ENCODE measurements at places on chromosomes 5 and 9. TPM values are rescaled to one million over a fixed set of nuclear protein-coding genes. Genes with fewer than 3 reads are reported as not detected.

SLC22A4 gene
- total RNA-seq = 1.3 TPM

PPP3R2 gene
- not detected for total RNA-seq

ZNF454 gene
- not detected for total RNA-seq

DNA sequence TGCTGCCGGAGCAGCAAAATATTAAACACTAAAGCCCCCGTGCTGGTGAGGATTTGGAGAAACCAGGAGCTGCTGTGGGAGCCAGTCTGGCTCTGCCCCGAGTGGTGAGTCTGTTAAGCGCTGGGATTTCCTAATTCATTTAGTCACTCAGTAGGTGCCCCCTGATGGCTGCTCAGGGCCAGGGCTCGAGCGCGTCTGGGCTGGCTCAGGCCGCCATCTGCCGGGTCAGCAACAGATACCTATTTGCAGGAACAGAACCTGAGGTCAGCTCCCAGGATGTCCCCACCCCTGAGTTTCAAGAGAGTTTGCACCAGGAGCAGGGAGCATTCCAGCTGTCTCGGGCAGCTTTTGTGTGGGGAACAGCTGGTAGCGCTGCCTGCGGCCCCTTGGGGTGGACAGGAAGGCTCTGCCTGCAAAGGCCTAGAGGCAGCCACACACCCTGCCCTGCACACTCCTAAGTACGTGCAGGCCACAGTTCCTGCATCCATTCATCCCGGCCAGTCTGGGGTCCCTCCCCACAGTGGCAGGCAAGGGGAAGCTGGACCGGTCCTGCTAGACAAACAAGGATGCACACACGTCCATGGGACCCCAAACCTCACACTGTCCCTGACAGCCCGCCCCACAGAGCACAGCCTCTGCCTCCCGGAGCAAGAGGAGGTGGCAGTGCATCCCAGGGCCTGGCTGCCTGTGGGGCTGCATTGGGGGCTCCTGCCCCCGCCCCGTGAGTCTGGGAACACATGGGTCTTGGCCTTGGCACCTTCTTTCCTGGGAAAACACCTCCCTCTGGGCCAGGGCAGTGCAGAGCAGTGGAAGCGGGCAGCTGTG lies 83.7 kb downstream of the ADAMTS2 start:
- no peaks in the 10 kb centered on the region for H3K27me3 ChIP-seq
- no peak overlapping the region for H3K4me3 ChIP-seq
- DNase-seq = no peak
- H3K27ac ChIP-seq = no peak overlapping the region
- no peaks in the 10 kb centered on the region for H3K4me1 ChIP-seq

GRCh38 chr5:89676634-89677033 lies 732.9 kb downstream of the CETN3 start:
- no peak overlapping the region for H3K4me3 ChIP-seq
- no peak for DNase-seq
- no peaks in the 10 kb centered on the region for H3K27me3 ChIP-seq
- H3K27ac ChIP-seq = no peak overlapping the region
- no peaks in the 10 kb centered on the region for H3K36me3 ChIP-seq
- no peaks in the 10 kb centered on the region for H3K4me1 ChIP-seq

DNA sequence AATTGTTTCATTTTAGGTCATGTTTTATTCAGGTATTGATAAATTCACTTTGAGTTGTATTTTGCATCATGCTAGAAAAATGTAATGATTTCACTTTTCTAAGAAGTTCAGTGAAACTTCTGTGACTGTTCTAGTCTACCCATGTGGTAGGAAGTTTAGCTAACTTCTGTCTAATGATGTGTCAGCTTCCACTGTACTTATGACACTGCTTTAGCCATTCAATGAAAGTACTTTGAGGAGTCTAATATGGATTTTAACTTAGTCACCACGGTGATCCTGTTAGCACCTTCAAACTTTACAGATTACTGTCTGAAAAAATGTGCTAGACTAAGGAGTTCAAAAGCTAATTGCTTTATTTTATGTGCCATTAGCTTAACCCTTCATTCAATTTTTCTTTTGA lies 1510.5 kb upstream of the CDH9 start:
- H3K36me3 ChIP-seq = no peaks in the 10 kb centered on the region
- no peak overlapping the region for H3K4me3 ChIP-seq
- no peak for DNase-seq
- no peaks in the 10 kb centered on the region for H3K27me3 ChIP-seq
- no peaks in the 10 kb centered on the region for H3K4me1 ChIP-seq
- H3K27ac ChIP-seq = no peak overlapping the region

PHF19 gene
- total RNA-seq = 216 TPM

- H3K4me1 ChIP-seq = peaks cover 2% of the 10 kb centered on the region
- H3K4me3 ChIP-seq = no peak overlapping the region
- peaks cover 48% of the 10 kb centered on the region for H3K27me3 ChIP-seq
- DNase-seq = no peak
Observed at GRCh38 chr9:129701549-129701948, 36.1 kb downstream of the PRRX2 start.

GRCh38 chr5:135462304-135462703 lies 10.2 kb upstream of the TIFAB start:
- peaks cover 4% of the 10 kb centered on the region for H3K4me1 ChIP-seq
- H3K27ac ChIP-seq = no peak overlapping the region
- DNase-seq = peak; percentile 64
- no peaks in the 10 kb centered on the region for H3K36me3 ChIP-seq
- H3K4me3 ChIP-seq = no peak overlapping the region
